H9 (cell line): ENCODE measurements at places on chromosomes 11 and 22.

GRCh38 chr11:2591805-2592204 lies 108.0 kb downstream of the KCNQ1OT1 start:
- DNase-seq: peak; percentile 23

DNA sequence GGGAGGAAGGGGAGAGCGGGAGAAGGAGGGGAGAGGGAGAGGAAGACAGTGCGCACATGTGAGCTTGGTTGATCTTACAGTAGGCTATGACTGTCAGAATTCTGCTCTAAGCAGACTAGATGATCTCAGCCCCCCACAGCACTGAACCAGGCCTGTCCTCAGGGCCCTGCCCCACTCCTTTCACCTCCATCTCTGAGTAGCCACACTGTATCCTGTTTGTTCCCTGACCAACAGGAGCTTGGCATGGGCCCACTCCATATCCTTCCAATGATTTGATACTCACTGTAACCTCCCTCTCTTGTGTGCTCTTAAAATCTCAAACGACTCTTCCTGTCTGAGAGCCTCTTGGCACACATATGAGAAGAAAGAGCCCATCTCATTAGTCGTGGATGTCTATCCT lies 86.1 kb upstream of the PARVA start:
- no peak for DNase-seq

- peak; percentile 58 for DNase-seq
Observed at GRCh38 chr22:40044870-40045834, 50.4 kb downstream of the FAM83F start.

DNA sequence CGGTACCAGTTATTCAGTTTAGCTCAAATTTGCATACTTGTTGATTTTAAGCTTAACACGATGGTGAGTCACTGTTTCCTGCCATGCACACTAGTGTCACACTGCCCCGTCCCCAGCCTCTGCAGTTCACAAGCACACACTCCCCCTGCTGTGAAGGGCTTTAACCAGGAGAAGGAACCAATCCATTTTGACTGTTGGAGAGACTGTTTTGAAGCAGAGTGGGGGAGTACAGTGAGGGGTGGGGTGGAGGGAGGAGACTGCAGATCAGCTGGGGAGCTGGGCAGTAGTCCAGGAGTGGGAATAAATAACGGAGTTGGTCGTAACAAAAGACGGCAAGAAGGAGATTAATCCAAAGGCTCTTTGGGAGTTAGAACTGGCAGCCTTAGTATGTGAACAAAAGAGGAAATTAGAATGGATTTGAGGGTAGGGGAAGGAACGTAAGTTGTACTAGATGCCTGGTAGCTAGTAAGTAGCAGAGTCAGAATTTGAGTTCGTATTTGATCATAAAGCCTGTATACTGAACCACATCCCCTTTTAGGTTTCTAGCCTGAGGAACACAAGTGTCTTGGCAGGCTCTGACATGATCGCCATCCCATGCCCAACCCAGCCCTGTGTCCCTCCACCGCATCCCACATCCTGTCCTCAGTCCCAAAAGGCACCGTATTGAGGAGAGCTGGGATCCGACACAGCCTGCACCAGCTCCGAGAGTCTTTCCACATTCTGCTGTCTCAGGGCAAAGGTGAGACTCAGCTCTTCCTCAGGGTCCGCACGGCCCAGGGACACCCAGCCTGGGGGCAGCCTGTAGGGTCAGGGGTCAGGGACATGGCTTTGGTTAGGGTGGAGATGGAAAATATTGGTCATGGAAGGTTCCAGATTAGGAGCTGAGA lies 862 bp downstream of the TPP1 start:
- no peak for DNase-seq

- no peak for DNase-seq
Observed at GRCh38 chr11:67671211-67671520, 3.3 kb downstream of the ALDH3B2 start.

- DNase-seq: no peak
Observed at GRCh38 chr11:68517121-68517741, 56.7 kb downstream of the PPP6R3 start.

DNA sequence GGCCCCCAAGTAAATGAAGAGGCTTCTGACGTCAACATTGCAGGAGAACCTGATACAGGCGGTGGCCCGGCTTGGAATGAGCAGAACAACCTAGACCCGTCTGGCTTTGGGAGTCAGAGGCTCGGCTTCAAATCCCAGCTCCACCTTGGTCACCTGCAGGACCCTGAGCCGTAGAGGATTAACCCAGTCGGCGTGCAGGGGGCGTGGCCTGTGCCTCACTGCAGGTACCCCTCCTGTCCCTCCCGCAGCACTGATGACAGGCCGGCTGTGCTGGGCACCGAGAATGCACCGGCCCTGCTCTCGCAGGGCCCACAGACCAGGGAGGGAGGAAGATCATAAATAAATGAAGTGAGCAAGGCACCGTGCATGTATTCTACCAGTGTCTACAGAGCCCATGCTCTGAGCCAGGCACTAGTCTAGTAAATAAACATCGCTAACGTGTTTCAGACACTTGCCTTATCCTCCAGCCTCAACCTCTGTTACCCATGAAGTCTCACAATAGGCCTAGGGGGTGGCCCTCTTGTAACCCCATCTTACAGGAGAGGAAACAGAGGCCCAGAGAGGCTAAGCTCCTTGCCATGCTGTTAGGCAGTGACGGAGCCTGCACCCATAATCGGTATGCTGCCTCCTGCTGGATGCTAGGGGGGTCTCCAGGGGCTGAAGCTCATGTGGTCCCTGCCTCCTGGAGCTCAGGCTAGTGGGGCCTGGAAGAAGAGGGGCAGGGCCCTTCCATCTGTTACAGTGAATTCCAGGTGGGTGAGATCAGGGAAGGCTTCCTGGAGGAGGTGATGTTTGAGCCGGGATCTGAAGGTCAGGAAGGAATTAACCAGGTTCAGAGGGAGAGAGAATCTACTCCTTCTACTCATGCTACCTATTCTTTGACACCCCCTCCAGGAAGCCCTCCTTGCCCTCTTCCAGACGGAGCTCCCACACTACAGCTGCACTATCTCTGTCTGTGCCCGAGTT lies 53.4 kb downstream of the RTL6 start:
- DNase-seq: peak; percentile 74

DNA sequence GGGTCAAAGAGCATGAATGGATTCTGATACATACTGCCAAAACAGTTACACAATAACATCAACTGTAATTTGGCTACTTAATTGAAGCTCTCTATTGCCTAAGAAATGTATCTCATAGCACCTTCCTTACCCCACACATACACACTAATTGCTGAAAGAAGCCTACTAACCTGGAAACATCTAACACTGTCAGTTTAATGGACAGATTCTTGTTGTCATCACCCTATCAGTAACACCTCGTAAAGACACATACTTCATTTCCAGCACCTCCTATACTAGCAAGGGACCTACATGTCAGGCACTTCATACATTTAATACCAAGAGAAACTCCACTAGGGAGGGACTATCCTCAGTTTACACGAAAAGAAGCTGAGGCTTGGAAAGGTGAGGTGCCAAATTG lies 9.9 kb downstream of the NAP1L4 start:
- no peak for DNase-seq

GRCh38 chr22:37259540-37260029 lies 15.5 kb upstream of the RAC2 start:
- peak; percentile 73 for DNase-seq

DNA sequence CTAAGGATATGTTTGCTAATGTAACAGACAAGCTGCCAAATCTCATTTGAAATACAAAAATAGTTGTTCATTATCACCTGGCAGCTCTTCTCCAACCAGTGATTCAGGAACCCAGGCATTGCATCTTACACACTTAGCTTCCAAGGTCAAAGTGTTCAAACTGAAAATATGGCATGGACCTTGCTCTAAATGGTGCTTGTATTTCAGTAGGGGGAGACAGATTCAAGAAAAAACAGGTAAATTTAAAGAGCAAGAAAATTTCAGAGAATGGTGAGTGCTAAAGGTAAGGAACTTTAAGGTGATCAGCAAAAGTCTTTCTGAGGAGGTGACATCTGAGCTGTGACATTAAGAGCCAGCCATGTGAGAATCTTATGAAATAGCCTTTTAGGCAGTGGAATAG lies 82.8 kb upstream of the E2F8 start:
- no peak for DNase-seq

- DNase-seq: no peak
Observed at GRCh38 chr11:68500206-68500605, 39.7 kb downstream of the PPP6R3 start.
